ENCODE measurements at places on chromosomes 1 and 21.

DNA sequence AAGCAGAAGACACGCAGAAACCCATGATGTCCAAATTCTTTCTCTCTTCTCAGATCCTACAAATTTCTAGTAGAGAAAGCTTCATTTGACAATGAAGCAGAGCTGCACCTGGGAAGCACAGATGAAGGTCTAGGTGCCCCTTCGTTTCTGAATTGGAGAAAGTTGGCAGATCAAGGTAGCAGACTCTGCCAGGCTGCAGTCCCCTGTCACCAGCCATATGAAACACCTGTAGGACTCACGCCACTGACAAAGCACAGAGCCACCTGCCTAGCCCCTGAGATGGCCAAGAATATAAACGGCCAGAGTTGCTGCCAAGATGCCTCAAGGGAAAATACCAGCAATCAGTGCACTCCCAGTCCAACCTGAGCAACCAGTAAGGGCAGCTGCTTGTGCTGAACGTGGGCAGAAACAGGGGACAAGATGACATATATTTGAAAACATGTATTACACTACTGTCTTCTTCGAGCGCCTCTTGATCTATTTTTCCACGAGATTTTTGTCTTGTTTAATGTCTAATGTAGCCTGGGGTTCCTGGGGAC lies 20.6 kb upstream of the PLEKHA6 start:
- no peak for DNase-seq

GRCh38 chr1:9388335-9389180 lies 95.9 kb downstream of the SPSB1 start:
- no peak for DNase-seq

DNA sequence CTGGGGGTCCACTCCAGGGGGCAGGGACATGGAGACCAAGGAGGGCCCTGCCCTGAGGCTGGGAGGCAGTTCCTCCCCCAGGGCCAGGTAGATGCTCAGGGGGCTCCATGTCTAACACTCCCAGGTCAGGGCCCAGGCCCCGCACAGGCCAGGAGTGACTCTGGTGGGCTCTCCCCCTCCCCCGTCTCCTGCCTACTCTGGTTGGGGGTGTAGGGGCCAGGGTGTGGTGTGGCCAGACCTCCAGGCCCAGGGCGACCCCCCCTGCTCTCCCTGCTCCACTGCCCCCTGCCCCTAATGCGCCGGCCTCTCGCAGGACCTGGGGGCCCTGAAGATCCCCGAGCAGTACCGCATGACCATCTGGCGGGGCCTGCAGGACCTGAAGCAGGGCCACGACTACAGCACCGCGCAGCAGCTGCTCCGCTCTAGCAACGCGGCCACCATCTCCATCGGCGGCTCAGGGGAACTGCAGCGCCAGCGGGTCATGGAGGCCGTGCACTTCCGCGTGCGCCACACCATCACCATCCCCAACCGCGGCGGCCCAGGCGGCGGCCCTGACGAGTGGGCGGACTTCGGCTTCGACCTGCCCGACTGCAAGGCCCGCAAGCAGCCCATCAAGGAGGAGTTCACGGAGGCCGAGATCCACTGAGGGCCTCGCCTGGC lies 19.7 kb upstream of the CCDC27 start:
- no peak for DNase-seq

DNA sequence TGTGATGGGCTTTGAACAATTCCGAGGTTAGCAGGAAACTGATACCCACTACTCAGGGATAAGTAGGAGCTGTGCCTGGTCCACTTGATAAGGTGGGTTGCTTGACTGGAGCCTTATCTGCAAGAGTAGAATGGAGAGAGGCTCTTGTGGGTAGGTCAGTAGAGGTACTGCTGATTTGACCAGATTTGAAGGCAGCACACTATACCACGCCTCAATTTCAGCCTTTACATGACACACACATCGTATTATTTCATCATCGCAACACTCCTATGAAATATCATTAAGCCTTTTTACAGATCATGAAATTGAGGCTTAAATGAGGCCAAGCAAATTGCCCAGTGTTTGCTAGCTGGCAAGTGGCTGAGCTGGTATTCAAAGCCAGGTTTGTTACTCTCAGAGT lies 69.6 kb downstream of the KCNJ15 start:
- DNase-seq, result no peak

DNA sequence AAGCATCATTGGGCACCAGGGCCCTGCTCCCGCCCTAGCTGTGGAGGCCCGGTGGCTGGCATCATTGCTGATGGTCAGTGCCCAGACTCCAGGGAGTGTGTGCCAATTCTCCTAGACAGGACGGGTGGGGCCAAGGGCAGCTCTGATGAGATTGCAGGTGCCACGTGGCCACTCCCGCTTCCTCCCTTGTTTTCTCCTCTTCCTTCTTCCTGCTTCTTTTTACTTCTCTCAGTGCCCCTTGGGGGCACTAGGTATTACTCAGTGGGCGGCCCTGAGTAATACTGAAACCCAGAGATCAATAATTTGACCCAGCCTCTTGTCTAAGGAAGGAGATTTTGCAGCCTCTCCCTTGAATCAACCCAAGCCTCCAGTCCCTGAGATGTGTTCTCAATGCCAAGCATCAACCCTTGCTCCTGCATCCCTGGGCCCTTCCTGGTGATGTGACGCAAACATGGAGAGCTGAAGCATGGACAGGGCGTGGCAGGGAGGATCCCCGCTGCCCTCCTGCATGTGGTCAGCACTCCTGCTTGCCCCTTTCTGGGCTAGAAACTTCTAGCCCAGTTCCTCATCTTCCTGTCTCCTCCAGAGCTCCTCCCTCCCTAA lies 32.4 kb downstream of the CDK18 start:
- no peak for DNase-seq

DNA sequence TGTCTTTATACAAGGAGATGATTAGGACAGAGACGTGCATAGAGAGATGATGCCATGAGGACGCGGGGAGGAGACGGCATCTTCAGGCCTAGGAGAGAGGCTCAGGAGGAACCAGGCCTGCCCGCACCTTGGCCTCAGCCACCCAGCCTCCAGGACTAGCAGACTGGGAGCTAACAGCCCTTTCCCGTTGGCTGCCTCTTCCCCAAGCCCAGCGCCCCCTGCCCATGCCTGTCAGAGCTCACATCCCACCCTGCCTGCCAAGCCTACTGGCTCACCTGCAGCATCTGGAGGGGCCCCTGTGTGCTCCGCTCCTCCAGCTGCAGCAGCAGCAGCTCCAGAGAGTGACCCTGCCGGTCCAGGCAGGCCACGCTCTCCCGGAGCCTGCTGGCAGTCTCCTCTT lies 4.0 kb upstream of the TRIM11 start:
- no peak for DNase-seq

DNA sequence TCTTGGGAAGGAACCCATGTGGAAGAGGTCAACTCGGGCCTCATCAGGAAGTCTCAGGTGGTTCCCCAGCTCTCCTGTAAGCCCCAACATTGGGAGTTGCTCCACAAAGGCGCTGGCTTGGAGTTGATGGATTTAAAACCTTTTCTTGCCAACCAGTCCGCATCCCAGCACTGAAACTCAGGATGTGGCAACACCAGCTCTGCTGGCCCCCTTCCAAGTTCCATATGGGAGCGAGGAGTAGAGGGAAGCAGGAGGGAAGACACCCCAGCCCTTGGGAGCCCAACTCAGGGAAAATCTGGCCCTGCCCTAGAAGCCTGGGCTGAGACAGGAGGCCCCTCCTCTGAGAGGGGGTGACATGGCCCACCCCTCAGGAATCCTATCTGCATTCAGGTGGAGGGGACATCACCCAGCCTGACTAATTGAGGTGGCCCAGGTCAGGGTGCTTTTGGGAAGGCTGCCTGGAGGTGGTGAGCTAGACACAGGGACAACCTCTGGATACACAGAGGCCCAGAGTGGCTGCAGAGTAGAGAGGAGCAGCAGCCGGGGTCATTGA lies 33.1 kb upstream of the DMBX1 start:
- DNase-seq, result no peak
